ENCODE measurements at places on chromosomes 2 and 18.

DNA sequence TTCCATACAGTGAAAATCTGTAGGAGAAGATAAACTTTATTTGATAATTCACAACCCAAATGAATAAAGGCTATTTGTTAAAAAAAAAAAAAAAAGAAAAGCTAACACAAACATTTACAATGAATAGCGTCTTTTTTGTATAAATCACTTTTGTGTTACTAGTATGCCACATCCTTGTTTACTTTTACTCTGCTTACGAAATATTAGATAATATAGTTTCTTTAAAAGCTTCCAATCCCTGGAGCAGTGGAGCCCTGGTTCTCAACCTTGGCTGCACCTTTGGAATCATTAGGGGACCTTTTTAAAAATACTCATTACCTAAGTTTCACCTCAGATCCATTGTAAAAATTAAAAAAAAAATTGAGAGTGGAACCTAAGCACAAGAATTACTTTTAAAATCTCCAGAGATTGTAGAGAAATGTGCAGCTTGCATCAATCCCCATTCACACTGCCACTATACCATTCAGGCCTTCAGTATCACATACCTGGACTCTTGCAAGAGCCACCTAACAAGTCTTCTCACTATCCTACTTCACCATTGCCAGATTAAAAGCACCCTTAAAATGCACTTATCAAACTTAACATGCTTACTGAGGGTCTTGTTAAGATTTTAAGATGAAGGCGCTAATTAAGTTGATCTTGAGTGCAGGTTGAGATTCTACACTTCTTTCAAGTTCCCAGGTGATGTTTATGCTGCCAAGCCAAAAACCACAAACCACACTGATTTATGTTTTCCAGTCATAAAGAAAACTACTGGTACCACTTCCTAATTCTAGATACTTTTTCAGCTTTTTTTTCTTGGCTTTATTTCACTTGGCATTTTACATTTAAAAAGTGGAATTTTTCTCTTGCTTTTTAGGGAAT, 59.7 kb upstream of the ZC3H15 start:
- DNase-seq = no peak

DNA sequence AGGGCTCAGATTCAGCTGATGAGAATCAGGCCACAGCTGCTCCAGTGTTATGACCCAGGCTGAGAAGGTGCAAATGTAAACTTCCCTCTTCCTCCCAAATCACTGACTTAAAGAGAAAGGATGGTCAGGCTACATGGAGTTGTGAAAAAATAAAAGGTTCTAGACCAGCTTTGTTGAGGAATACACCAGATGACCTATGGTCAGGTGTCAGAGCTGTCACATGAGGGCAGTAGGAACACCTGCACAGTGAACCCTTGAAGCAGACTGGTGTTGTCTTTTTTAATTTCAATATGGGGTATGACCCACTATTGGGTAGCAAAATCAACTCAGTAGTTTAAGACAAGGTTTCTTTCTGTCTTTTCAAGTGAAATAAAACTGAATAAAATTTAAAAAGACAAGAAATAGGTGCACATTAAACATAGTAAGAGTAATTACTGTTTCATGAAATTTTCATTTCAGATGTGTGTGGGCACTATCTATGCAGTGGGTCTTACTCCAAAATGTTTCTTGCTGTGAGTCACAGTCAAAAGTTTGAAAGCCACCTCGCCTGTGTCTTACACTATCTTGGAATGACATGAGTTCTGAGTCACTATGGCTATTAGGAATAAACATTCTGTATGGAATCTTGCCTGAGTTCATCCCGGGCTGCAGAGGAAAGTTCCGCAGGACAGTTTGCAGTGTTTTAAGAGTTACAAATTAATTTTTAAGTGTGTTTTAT, 83.6 kb downstream of the ACVR1 start:
- no peak for DNase-seq

DNA sequence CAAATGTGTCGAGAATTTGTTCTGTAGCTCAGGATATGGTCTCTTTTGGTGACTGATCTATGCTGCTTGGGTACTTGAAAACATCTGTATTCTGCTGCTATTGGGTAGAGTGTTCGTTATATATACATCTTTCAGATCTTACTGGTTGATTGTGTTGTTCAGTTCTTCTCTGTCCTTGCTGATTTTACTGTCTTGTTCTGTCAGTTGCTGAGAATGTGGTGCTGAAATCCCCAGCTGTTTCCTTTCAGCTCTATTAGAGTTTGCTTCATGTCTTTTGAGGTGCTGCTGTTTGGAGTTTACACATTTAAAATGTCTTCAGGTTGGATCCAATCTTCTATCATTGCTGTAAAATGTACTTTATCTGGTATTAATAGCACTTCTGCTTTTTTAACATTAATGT, 12.9 kb downstream of the BCL2L11 start:
- no peak for DNase-seq

DNA sequence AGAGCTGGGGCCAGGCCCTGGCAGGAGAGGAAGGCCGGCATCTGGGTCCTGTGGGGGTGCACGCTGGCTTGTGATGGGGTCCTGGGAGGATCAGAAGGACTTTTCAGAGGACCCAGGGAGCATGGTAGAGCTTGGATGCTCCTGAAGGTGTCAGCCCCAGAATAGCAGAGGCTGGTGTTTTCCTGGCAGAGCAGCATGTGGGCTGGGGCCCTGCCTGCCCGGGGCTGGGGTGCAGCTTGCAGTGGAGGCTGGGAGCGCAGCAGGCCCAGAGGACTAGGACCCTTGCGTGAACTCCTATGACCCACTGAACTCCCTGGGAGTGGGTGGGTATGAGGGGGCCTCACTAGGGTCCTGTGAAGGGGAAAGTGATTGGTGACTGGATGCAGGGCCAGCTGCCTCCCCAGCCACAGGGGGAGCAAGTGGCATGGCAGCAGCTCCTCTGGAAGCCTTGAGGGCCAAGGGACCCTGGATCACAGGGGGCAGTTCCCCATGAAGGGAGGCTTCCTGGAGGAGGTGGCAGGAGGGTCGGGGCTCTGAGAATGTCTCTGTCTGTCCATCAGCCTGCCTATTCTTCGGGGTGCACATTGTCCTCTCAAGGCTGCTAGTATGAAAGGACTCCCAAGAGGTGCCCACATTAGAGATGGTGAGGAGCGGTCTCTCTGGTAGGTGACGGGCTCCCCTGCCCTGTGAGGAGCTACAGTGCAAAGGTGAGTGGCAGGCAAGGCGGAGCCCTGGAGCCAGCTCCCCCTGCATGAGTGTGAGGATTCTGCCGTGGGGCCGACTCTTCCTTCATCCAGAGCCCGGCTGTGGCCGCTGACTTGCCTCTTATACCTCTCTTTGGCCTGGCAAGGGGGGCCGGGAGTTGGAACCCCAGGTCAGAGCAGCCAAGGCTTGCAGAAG, 249.0 kb downstream of the DYSF start:
- no peak for DNase-seq

GRCh38 chr2:213861638-213862037, 549.2 kb upstream of the VWC2L start:
- no peak for DNase-seq

- no peak for DNase-seq
These were observed 20.1 kb downstream of the SERPINB12 start for GRCh38 chr18:63562284-63562683.

DNA sequence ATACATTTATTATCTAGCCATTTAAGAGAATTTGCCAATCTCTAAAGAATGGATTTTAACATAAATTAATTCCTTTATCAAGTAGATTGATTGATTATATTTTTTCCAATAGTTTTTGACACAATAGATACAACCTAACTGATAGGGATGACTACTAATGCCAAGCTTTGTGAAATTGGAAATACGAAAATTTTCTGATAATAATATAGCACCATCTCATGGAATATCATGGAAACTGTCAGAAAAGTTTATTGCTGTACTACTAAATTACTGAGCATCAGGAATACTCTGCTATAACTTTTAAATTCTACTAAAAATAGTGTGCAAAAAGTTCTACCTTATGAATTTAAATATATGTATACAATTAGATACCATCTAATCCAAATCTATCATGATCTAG, 101.8 kb upstream of the MAP2 start:
- no peak for DNase-seq

DNA sequence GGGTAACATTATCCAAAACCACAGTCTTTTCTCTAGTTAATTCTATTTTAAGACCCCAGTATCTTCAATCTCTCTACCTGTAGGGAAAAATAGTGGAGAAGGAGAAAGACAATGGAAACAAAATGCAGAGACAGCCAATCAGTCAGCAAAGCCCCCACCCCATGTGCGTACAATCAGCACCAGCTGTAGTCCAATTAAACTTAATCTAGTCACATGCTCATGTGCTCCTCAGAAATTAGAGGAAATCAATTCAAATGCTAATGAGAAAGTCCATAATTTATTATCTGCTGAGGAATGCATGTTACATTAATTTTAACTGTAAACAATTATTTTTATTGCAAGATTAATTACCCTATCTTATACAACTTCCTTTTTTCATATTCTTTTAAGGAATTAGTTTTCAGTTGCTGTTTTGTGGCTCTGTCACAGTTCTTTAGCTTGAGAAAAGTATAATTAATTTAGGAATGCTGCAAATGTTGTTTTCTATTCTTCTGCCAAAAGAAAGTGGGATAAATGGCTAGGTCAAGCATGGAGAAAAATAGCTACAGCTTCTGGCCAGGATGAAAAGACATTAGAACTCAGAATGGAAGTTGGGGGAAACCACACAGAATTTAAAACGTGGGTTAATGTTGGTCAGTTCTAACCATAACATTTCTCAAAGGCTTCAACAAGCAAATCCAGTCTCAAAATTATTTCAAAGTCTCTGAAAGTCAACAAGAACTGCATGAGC, 232.4 kb upstream of the HNRNPA3 start:
- no peak for DNase-seq

DNA sequence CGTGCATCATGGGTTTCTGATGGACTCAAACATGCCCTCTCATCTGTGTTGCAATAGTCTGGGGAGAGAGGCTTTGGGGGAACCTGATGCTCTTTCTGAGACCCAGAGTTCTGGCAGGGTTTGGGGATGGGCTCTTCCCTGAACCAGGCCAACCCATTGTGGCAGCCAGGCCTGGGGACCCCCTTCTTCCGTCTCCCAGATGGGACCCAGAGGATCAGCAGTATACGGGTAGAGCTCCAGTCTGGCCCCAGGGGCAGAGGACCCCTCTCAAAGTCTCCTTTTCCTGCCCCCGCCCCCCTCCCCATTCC, 333.7 kb downstream of the DYSF start:
- no peak for DNase-seq

DNA sequence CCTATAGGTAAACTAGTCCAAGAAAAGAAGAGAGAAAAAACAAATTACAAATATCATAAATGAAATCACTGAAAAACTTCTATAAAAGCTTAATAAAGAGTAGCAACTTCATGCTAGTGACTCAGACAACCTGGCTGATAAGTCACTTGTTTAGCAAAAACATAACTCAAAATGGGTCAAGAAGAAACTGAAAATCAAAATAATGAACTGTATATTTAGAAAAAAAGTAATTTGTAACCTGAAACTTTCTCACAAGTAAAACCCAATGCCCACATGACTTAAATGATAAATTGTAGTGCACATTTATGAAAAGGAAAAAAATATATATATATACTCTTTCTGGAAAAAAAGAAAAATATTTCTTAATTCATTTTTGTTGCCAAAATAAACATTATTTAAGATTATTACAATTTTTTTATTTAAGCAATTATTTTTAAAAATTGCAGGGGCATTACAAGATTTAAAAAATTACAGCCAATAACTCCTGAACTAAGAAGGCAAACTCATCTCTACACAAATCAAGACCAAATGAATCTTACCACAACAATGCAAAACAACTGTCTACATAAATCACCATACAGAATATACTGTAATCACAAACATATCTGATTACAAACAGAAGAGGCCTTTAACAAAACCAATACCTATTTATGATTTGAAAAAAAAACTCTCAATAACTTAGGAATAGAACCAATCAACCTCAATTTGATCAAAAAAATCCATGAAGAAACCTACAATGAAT, 406.3 kb downstream of the CDH7 start:
- no peak for DNase-seq

DNA sequence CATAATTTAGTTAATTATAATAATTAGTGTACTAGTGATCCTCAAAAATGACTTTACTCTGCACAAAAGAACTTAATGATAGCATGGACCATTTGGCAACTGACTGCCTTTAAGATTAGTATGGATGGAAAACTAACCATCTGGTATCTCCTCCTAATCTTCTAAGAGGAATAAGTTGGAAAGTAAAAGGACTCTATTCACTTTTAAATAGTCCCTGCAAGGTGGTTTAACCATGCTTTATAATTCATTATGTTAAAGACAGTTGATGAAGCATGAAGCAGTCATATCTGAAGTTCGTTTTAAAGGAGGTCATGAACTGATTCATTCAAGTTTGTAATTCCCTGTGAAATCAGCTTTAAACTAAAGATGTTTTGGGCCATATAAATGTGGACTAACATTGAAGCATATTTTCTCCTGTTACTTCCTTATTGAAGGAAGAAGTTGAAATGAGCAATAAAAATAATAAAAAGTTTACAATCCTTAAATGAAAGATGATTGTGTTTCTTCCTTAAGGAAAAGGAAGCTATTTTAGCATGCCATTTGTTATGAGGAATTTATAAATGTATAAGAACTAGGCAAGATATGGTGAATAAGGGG, 446.0 kb downstream of the XIRP2 start:
- no peak for DNase-seq

DNA sequence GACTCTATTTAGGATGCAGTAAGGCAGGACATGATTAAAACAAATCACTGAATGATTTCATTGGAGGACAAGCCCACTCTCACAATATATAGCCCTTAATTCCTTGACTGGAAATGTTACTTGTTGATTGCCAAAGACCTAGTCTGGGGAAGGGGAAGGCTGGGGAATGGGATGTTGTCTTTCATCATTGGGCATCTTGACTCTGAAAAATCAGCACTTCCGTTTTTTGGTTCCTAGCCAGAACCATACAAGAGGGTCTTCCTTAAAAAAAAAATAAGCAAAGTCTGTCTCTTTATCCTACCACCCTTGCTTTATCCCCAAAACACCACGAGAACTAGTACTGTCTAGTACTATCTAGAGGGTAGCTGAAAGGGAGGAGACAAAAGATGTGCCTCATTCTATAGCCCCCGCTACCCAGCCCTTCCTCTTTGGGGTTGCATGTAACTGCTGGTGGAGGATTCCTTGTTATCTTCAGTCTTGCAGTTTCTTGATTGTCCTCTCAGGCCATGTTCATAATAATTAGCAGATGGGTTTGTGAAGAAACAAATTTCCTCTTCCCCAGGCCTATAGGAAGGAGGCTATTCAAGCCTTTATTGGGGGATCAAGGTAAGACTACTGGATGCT, 55.8 kb downstream of the NEMP2 start:
- DNase-seq = no peak

GRCh38 chr2:19059076-19059475, 299.3 kb downstream of the OSR1 start:
- DNase-seq = no peak

- no peak for DNase-seq
These were observed 48.1 kb upstream of the TNFRSF11A start for GRCh38 chr18:62277045-62277444.
